ENCODE measurements at places on chromosomes 6 and 20.

DNA sequence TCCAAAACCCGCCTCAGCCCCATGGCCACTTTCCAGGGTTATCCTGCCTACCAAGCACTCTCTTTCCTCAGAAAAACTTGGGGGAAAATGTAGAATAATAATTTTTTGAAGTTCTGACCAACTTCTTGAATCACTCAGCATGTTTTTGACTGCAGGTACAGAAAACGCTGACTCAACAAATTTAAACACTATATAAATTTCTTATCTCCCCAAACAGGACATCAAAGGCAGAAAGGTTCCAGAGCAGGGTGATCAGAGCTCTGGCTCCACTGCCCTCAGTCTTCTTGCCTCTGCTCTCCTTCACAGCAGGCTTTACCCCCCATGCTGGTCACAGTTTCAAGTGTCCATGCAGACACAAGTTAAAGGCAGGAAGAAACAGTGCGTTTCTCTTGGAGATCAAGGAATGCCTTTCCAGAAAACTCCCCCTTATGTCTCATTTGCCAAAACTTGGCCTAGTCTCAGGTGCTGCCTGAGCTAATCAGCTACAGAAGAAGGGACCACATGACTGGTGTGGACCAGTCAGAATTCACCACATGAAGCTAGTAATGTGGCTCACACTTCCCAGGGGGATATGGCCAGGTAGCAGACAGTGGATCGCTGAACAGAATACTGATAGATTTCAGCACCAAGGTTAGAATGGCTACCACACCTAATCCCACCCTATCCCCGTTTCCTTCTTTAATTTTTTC is 24.4 kb upstream of the SLC17A3 start:
- DNase-seq: no peak

DNA sequence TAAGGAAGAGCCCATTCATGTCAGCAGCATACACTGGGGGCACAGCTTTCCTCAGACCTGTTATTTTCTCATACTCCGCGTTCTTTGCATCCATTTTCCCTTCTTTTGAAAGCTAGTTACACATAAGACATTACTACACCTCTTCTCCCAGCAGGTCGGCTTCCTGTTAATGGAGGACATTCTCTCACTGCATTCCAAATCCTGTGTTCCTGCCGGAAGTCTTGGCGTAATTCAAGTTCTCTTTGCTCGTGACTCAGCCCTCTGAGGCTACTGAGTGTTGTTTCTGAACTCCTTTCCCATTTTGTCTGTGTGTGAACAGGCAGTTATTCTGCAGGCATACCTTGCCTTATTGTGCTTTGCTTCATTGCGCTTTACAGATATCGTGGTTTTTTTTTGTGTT is 97.5 kb upstream of the ZBTB24 start:
- no peak for DNase-seq

GRCh38 chr20:31836853-31837608 is 8.4 kb downstream of the FOXS1 start:
- DNase-seq: no peak

DNA sequence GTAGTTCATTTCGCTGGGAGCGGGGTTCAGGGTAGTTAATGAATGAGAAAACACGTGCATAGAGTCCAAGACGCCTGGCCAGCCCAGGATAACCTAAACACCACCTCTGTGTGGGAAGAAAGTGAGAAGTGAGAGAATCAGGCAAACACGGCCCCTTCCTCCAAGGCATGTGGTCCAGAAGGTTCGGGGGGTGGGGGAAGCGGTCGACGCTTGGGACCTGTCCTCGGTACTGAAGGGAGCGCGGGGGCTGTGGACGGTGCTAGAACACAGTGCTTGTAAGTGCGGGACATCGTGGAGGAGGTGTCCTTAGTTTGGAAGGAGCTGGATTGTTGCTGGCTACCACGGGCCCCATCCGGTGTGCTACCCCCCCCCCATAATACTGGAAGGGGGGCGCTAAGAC is 1.7 kb upstream of the VSTM2L start:
- DNase-seq: peak; percentile 21

- no peak for DNase-seq
Measured at GRCh38 chr20:32845786-32846185, 12.9 kb upstream of the EFCAB8 start.

GRCh38 chr6:25659633-25660368 is 7.8 kb downstream of the SCGN start:
- DNase-seq: no peak

DNA sequence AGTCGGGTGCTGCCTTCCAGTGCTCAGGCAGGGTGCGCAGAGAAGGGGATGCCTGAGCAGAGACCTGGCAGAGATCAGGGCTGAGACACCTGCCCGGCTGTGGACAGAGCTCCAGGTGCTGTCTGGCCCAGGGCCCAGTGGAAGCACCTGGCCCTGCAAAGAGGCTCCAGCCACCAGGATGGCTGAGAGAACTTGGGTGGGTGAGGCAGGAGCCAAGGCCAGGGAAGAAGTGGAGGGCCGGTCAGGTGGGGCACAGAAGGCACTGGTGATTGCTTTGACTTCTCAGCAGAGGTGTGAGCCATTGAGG is 31.2 kb downstream of the PNLDC1 start:
- no peak for DNase-seq

GRCh38 chr6:113464536-113464935 is 392.6 kb upstream of the MARCKS start:
- DNase-seq: no peak

DNA sequence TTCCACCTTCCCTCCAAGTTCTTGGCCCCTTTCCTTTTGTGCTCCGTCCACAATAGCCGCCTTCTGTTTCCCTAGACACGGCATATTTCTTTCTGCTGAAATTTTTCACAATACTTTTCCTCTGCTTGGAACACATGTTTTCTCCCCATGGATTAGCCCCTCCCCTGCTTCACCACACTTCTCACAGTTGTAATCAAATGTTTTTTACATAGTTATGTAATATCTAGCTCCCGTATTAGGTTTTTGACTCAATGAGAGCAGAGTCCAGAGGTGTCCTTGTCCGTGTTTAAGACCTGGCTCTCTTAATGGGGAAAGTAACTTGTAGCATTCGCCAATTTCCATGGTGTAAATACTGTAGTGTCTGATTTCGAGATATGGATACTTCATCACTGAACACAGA is 34.7 kb downstream of the PLCB1 start:
- DNase-seq: no peak

GRCh38 chr6:15658181-15658744 is 4.6 kb downstream of the DTNBP1 start:
- DNase-seq: no peak

DNA sequence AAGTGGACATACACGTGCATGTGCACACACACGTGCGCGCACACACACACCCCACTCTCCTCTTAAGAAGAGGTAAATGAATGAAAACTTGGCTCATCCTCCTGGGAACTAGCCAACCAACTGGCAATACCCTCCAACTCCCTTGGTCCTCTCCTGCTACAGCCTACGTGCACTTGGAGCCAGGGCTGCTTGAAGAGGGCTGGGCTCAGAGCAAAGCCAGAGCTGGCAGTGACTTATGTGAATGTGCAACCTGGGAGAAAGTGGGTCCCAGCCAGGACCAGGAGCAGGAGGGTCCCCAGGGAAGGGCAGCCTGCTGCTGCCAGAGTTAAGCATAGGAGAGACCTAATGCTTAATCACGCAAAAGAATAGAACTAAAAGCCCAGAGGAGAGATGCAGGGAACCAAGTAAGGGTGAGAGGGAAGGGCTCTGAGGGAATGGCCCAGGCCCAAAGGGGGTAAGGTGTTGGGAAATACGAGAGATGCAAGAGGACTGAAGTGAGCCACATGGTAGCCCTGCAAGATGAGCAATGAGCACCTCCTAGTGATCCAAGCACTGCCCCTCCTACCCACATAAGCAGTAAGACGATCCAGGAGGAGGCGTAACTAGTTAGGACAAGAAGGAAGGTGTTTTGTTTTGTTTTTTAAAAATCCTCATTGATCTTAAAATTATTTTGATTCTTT is 24.7 kb downstream of the TRAF3IP2 start:
- no peak for DNase-seq

DNA sequence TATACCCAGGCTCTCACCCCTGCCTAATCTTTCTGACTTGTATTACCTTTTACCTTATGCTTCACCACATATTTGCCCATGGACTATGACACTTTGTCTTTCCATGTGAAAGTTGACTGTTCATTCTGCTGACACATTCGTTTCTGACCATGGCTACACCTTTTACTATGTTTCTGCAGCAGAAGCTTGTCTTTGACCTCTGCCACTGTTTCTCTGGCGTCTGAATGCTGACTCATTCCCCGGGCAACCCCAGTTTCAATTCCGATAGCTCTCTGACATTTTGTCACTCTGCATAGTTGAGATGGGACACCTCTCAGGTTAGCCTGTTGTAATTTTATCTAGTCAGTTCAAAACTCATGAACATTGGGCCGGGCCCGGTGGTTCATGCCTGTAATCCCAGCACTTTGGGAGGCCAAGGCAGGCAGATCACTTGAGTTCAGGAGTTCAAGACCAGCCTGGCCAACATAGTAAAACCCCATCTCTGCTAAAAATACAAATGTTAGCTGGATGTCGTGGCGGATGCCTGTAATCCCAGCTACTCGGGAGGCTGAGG is 50.7 kb downstream of the SLC26A8 start:
- DNase-seq: no peak

DNA sequence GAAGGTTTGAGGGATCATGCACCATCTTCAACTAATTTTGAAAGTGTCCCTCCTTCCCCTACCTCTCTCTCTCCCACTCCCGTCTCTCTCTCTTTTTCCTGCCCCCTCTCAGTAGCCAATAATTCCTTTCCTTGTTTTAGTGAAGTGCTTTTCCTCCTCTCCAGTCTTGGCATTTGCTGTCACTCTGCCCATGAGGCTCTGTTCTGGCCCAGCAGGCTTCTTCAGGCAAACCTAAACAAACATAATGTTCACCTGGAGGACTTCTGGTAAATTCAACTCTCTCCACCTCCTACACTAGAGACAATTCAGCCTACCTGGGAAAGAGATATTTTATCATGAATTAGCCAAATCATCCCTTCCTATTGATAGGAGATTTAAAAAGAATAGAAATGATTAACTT is 320.4 kb upstream of the RNF24 start:
- DNase-seq: no peak

GRCh38 chr6:168163096-168163731 is 84.2 kb upstream of the FRMD1 start:
- no peak for DNase-seq

GRCh38 chr6:104526376-104526775 is 333.3 kb downstream of the HACE1 start:
- no peak for DNase-seq

DNA sequence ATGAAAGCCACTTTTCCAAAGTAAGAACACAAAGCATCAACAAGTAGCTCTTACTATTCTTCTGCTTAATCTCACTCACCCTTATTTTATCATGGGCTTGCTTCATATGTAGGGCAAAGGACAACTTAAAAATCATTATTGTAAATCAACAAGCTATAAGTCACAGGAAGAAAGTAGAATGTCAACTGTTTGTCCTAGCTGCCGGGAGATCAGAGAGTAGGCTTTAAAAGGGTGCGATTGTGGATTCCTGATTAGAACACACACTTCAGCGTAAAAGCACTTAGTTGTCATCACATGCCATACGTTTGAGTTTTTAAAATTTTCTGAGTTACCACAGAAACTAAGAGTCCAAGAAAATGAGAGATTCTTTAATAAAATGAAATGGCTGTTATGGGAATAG is 44.4 kb upstream of the NHSL1 start:
- no peak for DNase-seq

GRCh38 chr20:41279546-41280225 is 37.8 kb downstream of the ZHX3 start:
- DNase-seq: peak; percentile 68

DNA sequence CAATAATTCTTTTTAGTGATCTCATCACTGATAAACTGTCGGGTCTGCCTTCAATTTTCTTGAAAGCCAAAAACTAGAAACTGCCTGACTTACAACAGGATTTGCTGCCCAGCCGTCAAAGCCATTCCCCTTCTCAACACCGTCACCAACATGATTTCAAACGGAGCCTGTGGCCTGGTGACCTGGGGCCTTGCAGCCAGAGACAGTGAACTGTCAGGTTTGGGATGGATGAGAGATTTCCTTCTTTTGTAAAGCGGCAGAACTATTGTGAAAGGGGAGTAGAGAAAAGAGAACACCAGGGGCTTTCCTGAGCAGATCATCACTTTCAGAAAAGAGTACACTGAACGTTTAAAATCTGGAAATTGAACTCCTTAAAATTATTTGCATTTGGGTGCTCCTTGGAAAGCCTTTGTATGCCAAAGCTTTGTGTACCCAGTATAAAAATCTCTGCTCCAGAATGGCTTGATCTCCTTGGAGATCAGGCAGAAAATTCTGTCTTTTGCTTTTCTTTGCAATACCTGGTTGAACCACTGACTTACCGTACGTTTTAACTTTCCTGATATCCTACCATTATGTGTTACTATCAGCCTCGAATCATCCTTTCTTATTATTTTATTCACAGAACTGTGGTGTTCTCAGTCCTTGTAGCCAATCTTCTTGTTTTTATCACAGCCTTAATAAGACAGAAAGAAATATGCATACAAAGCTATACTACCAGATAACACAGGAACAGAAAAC is 125.2 kb downstream of the PACRG start:
- no peak for DNase-seq

DNA sequence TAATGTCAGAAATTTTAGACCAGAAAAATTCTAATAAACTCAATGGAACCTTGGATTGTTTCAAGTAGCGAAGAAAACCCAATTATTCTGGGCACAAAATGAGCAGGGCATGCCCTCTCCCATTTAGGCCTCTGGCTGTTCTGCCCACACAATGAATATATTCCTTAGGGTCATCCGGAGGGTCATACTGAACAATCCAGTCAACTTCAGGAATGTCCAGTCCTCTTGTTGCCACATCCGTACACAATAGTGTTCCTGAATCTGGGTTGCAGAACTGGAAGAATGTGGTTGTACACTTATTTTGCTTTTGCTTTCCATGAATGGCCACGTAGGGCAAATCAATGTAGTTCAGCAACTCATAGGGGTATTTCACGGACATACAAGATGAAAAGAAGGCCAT is 23.4 kb upstream of the RNF144B start:
- DNase-seq: no peak

GRCh38 chr6:114087496-114087895 is 116.5 kb upstream of the HDAC2 start:
- DNase-seq: no peak

DNA sequence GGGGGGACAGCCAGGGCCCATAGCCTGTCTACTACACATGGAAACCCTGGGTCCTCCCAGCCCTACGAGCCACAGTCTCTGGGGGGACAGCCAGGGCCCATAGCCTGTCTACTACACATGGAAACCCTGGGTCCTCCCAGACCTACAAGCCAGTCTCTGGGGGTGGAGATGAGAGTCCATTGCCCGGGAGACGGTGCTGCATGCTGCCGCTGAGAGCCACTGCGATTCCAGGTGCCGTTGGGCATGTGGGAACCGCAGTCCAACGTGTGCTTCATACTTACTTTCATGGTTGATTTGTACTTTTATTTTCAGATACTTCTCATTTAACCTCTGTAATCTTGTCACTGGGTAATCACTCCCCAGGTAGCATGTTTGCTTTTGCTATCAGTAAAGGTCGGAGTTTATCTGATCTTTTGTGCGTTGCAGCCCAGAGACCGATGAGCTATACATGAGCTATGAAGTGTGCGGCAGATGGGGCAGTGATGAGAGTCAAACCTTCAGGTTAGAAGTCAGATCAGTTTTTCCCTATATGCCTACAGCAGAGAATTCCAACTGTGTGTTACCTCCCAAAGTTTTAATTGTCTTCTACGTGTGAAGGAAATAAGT is 58.2 kb downstream of the SMOC2 start:
- DNase-seq: no peak

- no peak for DNase-seq
Measured at GRCh38 chr20:37539424-37539823, 11.7 kb upstream of the BLCAP start.
